Ascending aorta (tissue), 2 donors: ENCODE measurements at places on chromosomes 12 and 14.

DNA sequence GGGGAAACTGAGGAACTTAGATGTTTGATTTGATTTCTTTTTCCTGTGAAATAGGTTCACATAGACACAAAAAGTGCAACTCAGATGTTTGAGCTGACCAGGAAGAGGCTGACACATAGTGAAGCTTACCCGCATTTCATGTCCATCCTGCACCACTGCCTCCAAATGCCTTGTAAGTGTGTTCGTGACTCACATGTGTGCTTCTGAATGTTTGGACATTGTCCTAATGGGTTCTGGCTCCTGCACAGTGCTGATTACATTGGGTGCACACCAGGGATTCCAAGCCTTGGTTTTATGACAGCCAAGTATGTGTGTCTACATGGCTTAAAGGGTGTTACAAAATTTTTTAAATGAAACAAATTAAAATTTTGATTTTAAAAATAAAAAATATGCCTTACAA, 137.4 kb downstream of the DAAM1 start:
- no peak for DNase-seq
- H3K4me1 ChIP-seq = peaks cover 3% of the 10 kb centered on the region

DNA sequence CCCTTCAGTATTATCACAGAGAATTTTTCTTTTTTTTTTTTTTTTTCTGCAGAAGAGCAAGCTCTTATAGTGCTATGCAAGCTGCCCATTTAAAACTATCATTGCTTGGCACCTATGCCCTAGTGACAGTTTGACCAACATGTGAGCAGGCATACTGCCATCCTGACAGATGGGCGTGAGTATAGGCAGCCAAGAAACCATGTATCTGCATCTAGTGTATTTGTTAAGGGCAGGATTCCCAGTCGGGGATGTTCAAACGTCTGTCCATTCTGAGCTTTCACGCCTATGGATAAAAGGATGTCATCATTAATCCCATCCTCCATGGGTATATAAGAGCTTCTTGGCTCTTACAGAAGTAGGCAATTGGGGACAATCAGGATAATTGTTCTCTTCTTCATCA, 8.8 kb downstream of the VRK1 start:
- H3K36me3 ChIP-seq = no peaks in the 10 kb centered on the region
- DNase-seq = no peak
- no peaks in the 10 kb centered on the region for H3K4me1 ChIP-seq
- H3K4me3 ChIP-seq = no peak overlapping the region
- no peaks in the 10 kb centered on the region for H3K27me3 ChIP-seq
- H3K27ac ChIP-seq = no peak overlapping the region

DNA sequence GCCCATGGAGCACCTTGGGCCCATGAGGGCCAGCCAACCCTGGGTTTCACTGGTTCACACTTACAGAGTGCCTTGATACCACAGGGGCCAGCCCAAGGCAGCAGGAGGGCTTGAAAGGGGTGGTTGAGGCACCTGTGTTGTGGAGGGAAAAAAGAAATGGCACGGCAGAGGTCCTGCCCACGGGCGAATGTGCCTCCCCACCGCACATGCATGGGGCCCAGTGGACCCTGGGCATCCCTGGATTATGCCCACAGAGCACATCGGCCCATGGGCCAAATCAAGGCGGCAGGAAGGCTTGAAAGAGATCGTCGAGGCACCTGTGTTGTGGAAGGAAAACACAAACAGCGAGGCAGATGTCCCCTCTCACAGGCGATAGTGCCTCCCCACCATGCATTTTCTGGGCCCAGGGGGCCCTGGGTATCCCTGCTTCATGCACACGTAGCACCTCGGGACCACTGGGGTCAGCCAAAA, 378.1 kb downstream of the ALG10 start:
- no peaks in the 10 kb centered on the region for H3K36me3 ChIP-seq
- peak; percentile 48 for DNase-seq
- H3K27me3 ChIP-seq = no peaks in the 10 kb centered on the region
- H3K4me1 ChIP-seq = no peaks in the 10 kb centered on the region
- no peak overlapping the region for H3K4me3 ChIP-seq
- no peak overlapping the region for H3K27ac ChIP-seq

GRCh38 chr14:69822456-69822855, 25.4 kb upstream of the SLC10A1 start:
- H3K27me3 ChIP-seq = no peaks in the 10 kb centered on the region
- no peaks in the 10 kb centered on the region for H3K36me3 ChIP-seq
- no peak overlapping the region for H3K4me3 ChIP-seq
- no peak overlapping the region for H3K27ac ChIP-seq
- no peak for DNase-seq

DNA sequence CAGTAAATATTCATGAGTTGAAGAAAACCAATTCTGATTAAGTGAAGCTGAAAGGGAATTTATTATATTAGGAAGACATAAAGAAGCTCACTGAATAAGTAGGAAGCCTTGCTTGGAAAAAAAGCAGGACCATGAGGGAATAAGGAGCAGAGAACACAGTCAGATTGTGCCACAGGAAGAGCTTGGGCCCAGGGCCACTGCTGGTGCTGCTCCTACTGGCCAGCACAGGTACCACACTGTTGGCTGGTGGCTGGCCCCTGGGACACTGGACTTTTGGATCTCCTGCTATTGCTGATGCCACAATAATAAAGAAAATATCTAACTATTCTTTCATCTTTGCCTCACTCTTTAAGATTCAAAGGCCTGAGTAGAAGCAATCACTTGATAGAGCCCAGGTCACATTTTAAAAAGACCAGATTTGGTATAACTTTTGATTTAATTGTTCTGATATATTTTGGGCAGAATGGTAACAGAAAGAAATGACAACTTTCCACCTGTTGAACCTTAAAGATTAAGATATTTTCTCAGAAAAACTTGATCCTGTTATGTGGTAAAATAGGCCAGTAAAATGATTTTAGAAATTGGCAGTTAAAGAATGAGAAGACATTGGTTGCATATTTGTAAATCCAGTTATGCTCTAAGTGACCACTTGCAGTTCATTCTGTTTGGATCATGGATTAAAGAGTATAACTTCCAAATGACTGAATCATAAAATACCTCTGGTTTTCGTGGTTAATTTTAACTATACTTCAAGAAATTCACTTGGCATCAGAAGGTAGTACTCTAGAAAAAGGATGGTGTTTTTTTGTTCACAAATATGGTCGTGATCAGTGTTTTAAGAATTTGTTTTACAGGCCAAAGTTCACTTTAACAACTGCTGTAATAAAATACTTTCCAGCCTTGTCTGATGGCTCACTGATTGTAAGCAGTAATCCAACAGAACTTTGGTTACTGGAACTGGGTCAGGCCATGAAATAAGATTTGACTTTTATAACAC, 68.3 kb downstream of the DERA start:
- H3K27ac ChIP-seq = peak overlapping the region; percentile 69
- no peaks in the 10 kb centered on the region for H3K4me1 ChIP-seq
- DNase-seq = no peak
- no peak overlapping the region for H3K4me3 ChIP-seq
- no peaks in the 10 kb centered on the region for H3K27me3 ChIP-seq
- H3K36me3 ChIP-seq = no peaks in the 10 kb centered on the region

GRCh38 chr14:92456215-92457015, 57.2 kb upstream of the RIN3 start:
- H3K4me1 ChIP-seq = peaks cover 10% of the 10 kb centered on the region
- no peak overlapping the region for H3K4me3 ChIP-seq
- DNase-seq = no peak
- H3K27ac ChIP-seq = no peak overlapping the region

- no peaks in the 10 kb centered on the region for H3K27me3 ChIP-seq
- H3K27ac ChIP-seq = no peak overlapping the region
These were observed 11.5 kb downstream of the PSMB5 start for GRCh38 chr14:23023022-23023794.

DNA sequence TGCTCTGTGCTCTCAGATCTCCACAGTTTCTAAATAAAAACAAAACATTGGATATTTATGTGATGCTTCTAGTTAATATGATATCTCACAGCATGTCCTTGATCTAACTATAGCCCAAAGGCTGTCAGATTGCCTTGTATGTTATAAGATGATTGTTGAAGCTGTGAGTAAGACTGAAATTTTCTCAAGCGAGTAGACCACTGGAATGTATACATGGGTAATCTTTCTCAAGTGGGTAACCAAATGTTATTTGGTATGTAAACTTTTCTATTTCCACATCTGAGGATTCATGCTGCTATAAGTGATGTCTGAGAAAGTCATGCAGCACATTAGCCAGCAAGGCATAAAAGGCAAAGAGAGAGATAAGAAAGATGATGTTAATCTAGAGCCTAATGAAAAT, 886.7 kb downstream of the NRXN3 start:
- H3K27me3 ChIP-seq = no peaks in the 10 kb centered on the region
- no peak overlapping the region for H3K27ac ChIP-seq
- H3K4me3 ChIP-seq = no peak overlapping the region
- H3K36me3 ChIP-seq = no peaks in the 10 kb centered on the region
- DNase-seq = no peak

GRCh38 chr12:117622087-117622486, 260.7 kb upstream of the NOS1 start:
- no peak overlapping the region for H3K4me3 ChIP-seq
- H3K27me3 ChIP-seq = no peaks in the 10 kb centered on the region
- H3K27ac ChIP-seq = no peak overlapping the region
- H3K4me1 ChIP-seq = no peaks in the 10 kb centered on the region
- no peak for DNase-seq
- no peaks in the 10 kb centered on the region for H3K36me3 ChIP-seq

GRCh38 chr14:104685216-104685997, 4.0 kb upstream of the INF2 start:
- no peaks in the 10 kb centered on the region for H3K27me3 ChIP-seq
- H3K27ac ChIP-seq = no peak overlapping the region
- DNase-seq = no peak
- H3K4me3 ChIP-seq = no peak overlapping the region
- peaks cover 32% of the 10 kb centered on the region for H3K4me1 ChIP-seq
- no peaks in the 10 kb centered on the region for H3K36me3 ChIP-seq

GRCh38 chr12:55765736-55766290, 22.9 kb downstream of the GDF11 start:
- no peaks in the 10 kb centered on the region for H3K27me3 ChIP-seq
- H3K36me3 ChIP-seq = peaks cover 15% of the 10 kb centered on the region
- no peak overlapping the region for H3K27ac ChIP-seq
- H3K4me3 ChIP-seq = no peak overlapping the region
- H3K4me1 ChIP-seq = no peaks in the 10 kb centered on the region

DNA sequence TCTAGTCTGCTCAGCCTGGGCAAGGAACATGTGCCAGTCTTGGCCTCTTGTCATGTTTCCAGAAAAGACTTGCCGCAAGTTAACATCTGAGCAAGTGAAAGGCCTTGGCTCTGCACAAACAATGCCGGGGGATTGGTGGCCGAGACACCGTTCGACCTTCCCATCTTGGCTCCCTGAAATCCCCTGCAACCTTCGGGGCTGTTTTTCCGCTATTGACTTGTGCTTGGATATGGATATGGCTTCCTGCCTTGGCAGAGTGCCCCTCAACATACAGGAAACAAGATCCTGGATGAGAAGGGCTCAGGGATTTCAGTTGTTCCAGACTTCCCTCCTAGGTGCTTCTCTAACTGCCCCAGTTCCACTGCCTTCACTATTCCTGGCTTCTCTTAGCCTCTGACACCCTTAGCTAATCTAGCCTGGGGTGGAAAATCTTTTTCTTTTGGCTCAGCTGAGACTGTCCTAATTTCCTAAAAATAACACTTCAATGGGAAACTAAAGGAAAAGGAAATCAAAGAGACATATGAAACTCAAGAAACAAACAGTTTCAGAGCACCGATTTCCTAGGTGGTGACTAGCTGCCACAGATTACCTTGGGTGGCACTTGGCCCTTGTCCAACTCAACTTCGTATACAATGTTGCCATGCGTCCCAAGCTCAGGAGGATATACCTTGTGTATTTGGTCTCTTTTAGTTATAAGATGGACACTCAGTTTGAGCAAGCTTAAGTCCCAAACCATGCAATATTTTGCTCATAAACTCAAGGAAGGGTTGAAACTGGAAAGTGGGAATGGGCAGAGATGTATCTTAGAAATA, 33.9 kb downstream of the RDH12 start:
- H3K36me3 ChIP-seq = no peaks in the 10 kb centered on the region
- DNase-seq = no peak
- no peak overlapping the region for H3K27ac ChIP-seq
- H3K27me3 ChIP-seq = no peaks in the 10 kb centered on the region

DNA sequence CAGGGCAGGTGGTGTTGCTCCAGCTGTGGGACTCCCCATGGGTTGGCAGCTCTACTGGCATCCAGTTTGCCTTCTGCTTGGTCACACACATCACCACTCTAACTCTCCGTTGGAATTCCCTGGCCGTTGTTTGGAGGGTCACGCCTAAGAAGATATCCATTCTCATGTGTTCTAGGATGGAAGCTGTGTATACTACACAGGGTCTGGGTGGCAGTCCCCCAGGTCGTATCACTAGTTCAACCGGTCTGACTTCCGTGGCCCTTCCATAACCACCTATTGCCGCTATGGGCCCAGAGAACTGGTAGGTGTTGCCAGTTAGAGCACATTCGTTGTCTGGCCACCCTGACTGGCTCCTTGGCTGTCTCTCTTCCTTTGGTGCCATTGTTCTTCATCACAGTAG, 456.3 kb downstream of the TMEM121 start:
- no peak overlapping the region for H3K27ac ChIP-seq
- no peaks in the 10 kb centered on the region for H3K27me3 ChIP-seq
- no peak overlapping the region for H3K4me3 ChIP-seq
- no peak for DNase-seq

GRCh38 chr12:81114226-81114625, 36.3 kb downstream of the ACSS3 start:
- H3K4me3 ChIP-seq = no peak overlapping the region
- H3K4me1 ChIP-seq = no peaks in the 10 kb centered on the region
- peaks cover 28% of the 10 kb centered on the region for H3K36me3 ChIP-seq
- H3K27ac ChIP-seq = no peak overlapping the region
- no peak for DNase-seq

- DNase-seq = no peak
- H3K4me1 ChIP-seq = no peaks in the 10 kb centered on the region
- H3K27ac ChIP-seq = no peak overlapping the region
- no peak overlapping the region for H3K4me3 ChIP-seq
- no peaks in the 10 kb centered on the region for H3K36me3 ChIP-seq
These were observed 12.0 kb downstream of the ABHD12B start for GRCh38 chr14:50883827-50884197.

- H3K27me3 ChIP-seq = no peaks in the 10 kb centered on the region
- no peak for DNase-seq
- H3K27ac ChIP-seq = no peak overlapping the region
These were observed 30.2 kb upstream of the SRGAP1 start for GRCh38 chr12:63814146-63814772.
